EL (cell line): ENCODE measurements at places on chromosomes 12 and 14.

DNA sequence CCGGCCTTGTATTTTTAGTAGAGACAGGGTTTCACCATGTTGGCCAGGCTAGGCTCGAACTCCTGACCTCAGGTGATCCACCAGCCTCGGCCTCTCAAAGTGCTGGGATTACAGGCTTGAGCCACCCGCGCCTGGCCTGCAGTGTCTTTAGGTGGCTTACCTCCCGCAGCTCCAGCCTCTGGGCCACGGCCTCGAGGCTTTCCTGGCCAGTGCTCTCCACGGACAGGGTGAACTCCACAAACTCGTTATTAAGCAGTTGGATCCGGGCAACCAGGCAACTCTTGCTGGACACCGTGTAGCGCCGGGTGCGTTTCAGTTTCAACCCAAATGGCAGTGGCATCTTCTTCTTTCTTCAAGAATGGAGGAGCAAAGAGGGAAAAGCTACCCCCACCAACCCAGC, 4.7 kb downstream of the PTPN21 start:
- DNase-seq, result no peak

DNA sequence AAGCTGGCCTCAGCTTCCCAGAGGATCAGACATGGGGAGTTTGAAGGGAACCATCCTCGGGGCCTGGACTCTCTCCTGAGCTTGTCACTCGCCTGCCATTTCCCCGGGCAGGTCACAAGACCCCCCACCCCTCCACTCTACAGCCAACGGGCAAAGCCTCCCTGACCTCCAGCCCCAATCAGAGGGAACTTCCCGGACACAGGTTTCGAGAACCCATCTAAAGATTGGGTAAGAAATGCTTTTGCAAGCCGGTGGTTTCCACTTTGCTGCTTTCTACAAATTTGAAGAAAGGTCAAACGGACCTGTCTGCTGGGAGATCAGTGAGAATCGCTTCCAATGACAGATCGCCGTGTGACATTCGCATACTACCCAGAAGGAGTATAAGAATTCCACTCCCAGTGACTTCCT, 89.6 kb downstream of the SCARB1 start:
- DNase-seq, result no peak

GRCh38 chr12:72888693-72889092, 616.5 kb downstream of the TRHDE start:
- DNase-seq, result no peak

DNA sequence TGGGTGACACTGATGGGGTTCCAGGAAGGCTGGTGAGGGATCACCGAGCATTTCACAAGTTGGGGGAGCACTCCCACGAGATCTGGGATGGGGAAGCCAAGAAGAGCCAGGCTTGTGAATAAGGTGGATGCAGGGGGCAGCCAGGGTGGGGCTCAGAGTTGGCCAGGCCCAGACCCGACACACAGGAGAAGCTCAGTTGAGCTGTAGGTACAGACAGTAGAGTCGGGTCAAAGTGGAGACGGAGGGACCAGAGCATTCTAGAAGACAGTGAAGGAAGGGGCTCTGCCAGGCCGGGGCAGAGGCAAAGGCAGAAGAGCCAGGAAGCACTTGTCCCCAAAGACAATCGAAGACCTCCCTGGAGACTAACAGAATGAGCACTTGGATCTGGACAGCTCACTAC, 70.9 kb upstream of the BCL11B start:
- DNase-seq, result no peak

- no peak for DNase-seq
These were observed 3.2 kb downstream of the PLXNC1 start for GRCh38 chr12:94151582-94151981.

GRCh38 chr12:64876388-64877071, 52.1 kb downstream of the TBC1D30 start:
- DNase-seq, result no peak

GRCh38 chr12:12600659-12601058, 11.0 kb upstream of the CREBL2 start:
- DNase-seq, result no peak

- no peak for DNase-seq
These were observed 788 bp downstream of the KRT72 start for GRCh38 chr12:52600475-52600874.

- DNase-seq, result no peak
These were observed 16.0 kb downstream of the EIF2B2 start for GRCh38 chr14:75018694-75019093.

GRCh38 chr14:23514644-23514957, 37.0 kb downstream of the ZFHX2 start:
- DNase-seq, result no peak

GRCh38 chr14:100607611-100607956, 20.4 kb upstream of the BEGAIN start:
- no peak for DNase-seq

- no peak for DNase-seq
These were observed 43.1 kb upstream of the ABCC9 start for GRCh38 chr12:21984375-21984774.

DNA sequence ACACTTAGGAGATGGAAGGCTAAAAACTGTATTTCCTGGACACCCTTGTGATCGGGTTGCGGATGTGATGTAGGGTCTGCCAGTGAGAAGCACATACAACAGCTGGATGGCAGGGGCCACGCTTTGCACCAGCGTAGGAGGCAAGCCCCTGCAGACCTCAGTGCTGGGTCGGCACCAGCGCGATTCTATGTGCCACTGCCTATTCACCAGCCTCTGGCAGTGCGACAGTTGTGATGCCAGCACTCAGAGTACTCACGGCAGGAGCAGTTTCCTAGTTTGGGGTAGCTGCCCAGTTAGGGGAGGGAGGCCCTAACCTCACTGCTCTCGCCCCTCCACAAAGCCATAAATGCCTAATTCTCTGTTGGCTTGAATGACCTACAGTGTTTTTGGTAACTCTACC, 31.6 kb downstream of the SPTLC2 start:
- DNase-seq, result no peak

DNA sequence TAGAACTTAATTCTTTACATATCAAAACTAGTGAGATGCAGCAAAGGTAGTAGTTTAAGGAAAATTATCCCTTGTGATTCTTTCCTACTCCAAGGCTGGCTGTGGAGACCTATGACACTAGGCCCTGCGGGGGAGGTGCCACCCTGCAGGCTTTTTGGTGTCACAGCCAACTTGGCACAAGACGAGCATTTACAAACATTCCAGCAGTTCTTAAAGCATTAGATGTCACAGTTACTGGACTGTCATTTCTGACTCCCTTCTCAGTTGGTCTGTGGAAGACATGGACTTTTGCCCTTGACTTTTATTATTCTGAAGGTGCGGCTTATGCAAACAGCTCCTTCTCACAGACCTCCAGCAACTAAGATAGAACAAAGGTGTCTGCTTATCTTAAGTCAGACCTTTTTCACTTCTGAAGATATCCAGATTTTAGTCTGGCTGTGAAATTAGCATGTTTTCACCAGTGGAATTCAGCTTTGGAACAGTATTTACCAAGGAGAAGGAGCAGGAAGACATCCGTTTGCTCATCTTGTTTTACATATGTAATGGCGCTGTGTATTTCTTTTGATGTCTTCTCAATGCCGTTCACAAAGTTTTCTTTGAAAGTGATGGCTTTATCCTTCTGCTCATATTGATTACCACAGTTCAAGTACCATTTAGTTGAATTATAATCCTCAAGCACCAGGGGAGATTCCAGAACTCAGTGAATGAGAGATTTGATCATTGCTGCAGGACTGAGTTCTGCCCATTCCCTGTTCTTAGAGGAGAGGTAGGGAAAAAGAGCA, 17.9 kb downstream of the SRGAP1 start:
- peak; percentile 73 for DNase-seq

GRCh38 chr12:109443794-109444193, 33.3 kb downstream of the KCTD10 start:
- DNase-seq, result no peak

GRCh38 chr12:47207829-47208248, 128.1 kb upstream of the AMIGO2 start:
- no peak for DNase-seq

DNA sequence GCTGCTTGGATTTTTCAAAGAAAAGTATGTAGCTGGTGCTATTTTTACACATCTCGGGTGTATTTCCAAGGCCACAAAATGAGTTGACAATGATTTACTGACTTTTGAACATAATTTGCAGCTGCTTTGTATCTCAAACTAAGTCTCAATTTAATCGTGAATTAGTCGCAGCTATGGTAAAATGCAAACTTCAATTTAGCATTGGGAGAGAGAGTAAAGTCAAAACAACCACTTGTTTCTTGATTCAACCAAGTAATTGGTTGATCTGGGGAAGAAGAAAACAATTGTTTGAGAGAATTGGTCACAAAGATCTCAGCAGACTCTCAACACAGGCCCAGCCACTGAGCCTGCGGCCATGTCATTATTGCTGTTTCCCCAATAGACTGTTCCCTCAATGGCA, 75.0 kb upstream of the DYRK2 start:
- no peak for DNase-seq

DNA sequence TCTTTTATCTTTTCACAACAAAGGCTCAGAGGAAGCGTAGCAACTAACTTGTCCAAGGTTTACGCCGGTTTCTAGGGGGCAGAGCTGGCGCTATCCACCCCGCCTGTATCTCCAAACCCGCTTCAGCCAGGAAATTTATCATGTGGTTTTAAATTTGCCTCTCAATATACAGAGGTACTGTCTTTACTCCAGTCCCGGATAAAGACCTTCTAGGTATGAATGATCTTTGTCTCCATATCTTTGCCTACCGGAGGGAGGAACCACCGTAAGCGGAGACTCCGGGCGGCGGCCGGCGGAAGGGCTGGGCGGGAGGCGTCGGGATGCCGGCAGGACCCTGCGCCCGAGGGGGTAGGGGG, 693 bp upstream of the RIMKLB start:
- peak; percentile 27 for DNase-seq

- no peak for DNase-seq
These were observed 379.4 kb downstream of the ALG10 start for GRCh38 chr12:34401659-34402227.

- DNase-seq, result peak; percentile 7
These were observed 83.2 kb downstream of the PAH start for GRCh38 chr12:102833687-102834441.

DNA sequence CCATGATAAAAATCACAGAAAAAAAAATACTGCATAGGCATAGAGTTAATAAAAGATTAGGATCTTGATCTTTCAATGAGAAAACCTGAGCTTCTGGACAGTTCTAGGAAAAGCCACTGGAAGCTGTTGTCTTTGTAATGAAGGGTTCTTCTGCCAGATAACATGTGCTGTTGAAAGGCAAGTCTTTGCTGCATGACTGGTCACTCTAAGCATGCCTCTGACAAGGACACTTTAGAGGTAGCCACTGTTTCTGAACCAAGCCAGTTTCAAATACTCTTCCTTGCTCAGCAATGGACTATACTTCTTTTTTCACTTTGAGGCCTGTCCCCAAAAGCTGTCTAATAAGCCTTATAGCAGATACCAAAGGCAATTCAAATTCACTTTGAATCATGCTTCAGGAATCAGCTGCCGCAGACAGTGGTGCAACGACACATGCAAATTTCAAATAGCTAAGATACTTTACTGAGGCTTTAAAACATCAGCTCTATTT, 70.2 kb downstream of the BTG1 start:
- peak; percentile 76 for DNase-seq

DNA sequence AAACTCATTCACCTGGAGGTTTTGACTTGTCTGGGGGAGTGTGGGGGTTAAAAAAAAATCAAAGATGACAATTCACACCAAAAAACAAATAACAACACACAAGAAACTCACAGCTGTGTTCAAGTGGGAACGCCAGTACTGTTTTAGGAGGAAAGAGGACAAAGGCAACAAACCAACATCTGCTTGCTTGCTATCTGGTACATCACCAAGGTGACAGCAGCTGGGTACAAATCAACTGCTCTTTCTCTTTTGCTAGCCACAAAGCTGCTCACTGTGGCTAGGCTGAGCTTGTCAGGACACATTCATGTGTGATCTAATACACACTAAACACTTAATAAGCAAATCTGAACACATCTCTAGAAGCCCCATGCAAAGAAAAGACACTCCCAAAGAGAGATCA, 128.0 kb upstream of the RAP1B start:
- no peak for DNase-seq

GRCh38 chr14:49424436-49425331, 161.5 kb downstream of the RPS29 start:
- DNase-seq, result no peak
